A549 treated with DMSO at 1 μM for 4 hours (cell line): ENCODE measurements at places on chromosomes 6 and 20. TPM values are rescaled to one million over a fixed set of nuclear protein-coding genes. Genes with fewer than 3 reads are reported as not detected.

Gene POM121L2
- 0.02 to 0.05 TPM in 2 of 5 replicates, not detected in the others for total RNA-seq

Gene TINAG
- not detected in 5 replicates for total RNA-seq

Gene LIME1
- 3.4 to 11.6 TPM (median 8.1 TPM) in 5 replicates for total RNA-seq

Gene TAF4
- total RNA-seq = 16.5 to 25.4 TPM (median 17.9 TPM) in 5 replicates

Gene MOG
- total RNA-seq = not detected in 5 replicates

Gene BMP2
- total RNA-seq = 0.35 to 0.91 TPM (median 0.64 TPM) in 5 replicates

Gene TRAPPC3L
- total RNA-seq = not detected in 5 replicates

Gene MUCL3
- 0.02 to 0.05 TPM (median 0.03 TPM) in 3 of 5 replicates, not detected in the others for total RNA-seq

Gene HS3ST5
- total RNA-seq = not detected in 5 replicates

Gene ELMO2
- 17.5 to 22.6 TPM (median 21.4 TPM) in 5 replicates for total RNA-seq

Gene SLCO4A1
- total RNA-seq = 4.9 to 10.2 TPM (median 8.5 TPM) in 5 replicates

Gene NKAPL
- not detected in 5 replicates for total RNA-seq

Gene HEY2
- total RNA-seq = 0.06 to 0.09 TPM (median 0.08 TPM) in 5 replicates

Gene ZNF311
- total RNA-seq = 0.15 to 0.37 TPM (median 0.19 TPM) in 5 replicates
